GM12878 (cell line): ENCODE measurements at places on chromosomes 3 and 15. TPM values are rescaled to one million over a fixed set of nuclear protein-coding genes. Genes with fewer than 3 reads are reported as not detected.
A peak's percentile ranks its signal among the peaks of the same experiment; 100 is the strongest.

Gene SH3GL3
- polyA plus RNA-seq, result not detected in 2 replicates

- H3K4me3 ChIP-seq, result no peak overlapping the region
- no peaks in the 10 kb centered on the region for H3K4me1 ChIP-seq
- no peak overlapping the region for H3K27ac ChIP-seq
- H3K36me3 ChIP-seq, result peaks cover 7% of the 10 kb centered on the region; the same call in 1 of the 2 replicates
Observed at GRCh38 chr3:183122257-183122932, 23.1 kb upstream of the MCCC1 start.

Gene MUSTN1
- polyA plus RNA-seq, result not detected in 2 replicates

DNA sequence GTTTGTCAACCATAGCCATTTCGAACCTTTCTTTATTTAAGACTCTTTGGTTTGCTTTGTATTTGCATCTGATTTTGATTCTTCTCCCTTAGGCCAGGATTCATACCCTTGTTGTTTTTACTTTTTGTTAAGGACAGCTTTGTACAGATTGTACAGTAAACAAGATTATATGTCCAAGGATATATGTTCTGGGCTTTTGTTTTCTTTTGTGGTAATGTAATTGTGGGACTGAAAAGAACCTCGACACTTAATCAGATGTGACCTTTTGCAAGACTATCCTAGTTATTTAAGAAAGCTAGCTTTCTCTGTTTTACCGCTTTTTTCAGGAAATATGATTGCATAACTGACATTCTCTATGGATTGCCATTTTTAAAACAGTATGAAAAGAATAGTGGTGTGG, 67.0 kb upstream of the SAMMSON start:
- no peaks in the 10 kb centered on the region for H3K27me3 ChIP-seq
- no peak for DNase-seq
- H3K36me3 ChIP-seq, result no peaks in the 10 kb centered on the region
- no peak overlapping the region for H3K4me3 ChIP-seq
- no peaks in the 10 kb centered on the region for H3K4me1 ChIP-seq
- H3K27ac ChIP-seq, result no peak overlapping the region

DNA sequence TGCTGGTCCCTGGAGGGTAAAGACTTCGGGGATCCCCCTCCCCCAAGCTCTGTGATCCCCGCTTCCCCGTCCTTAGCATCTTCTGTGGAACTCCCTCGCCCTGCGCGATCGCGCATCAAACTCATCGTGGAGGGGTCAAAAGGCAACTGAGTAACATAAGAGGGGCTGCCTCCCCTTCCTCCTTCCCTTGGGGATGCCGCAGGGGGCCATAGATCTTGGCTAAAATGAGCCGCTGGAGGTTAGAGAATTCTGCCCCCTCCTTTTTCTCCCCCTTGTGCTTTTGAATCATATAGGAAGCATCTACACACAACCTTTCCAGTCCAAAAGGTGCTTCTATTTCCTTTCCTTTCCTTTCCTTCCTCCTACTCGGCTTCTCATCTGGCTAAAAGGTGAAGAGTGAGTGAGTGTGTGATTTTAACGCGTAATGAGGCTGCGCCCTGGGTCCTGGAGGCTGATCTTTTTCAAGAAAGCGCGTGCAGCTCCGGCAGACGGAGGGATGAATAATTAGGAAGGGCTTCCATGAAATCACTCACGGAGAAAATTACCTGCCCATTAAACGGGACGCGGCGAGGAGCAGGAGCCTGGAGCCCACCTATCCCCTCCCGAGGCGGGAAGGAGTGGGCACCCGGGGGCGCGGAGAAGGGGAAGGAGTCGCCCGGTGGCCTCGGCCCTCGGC, 831 bp upstream of the ROBO2 start:
- H3K4me3 ChIP-seq, result no peak overlapping the region
- no peak overlapping the region for H3K27ac ChIP-seq
- H3K4me1 ChIP-seq, result no peaks in the 10 kb centered on the region
- no peak for DNase-seq

- no peak overlapping the region for H3K4me3 ChIP-seq
- H3K27ac ChIP-seq, result no peak overlapping the region
- peak; percentile 57 for DNase-seq
- H3K4me1 ChIP-seq, result peaks cover 20% of the 10 kb centered on the region
- no peaks in the 10 kb centered on the region for H3K36me3 ChIP-seq
- H3K27me3 ChIP-seq, result no peaks in the 10 kb centered on the region
Observed at GRCh38 chr15:66153549-66154415, 99.8 kb downstream of the MEGF11 start.

DNA sequence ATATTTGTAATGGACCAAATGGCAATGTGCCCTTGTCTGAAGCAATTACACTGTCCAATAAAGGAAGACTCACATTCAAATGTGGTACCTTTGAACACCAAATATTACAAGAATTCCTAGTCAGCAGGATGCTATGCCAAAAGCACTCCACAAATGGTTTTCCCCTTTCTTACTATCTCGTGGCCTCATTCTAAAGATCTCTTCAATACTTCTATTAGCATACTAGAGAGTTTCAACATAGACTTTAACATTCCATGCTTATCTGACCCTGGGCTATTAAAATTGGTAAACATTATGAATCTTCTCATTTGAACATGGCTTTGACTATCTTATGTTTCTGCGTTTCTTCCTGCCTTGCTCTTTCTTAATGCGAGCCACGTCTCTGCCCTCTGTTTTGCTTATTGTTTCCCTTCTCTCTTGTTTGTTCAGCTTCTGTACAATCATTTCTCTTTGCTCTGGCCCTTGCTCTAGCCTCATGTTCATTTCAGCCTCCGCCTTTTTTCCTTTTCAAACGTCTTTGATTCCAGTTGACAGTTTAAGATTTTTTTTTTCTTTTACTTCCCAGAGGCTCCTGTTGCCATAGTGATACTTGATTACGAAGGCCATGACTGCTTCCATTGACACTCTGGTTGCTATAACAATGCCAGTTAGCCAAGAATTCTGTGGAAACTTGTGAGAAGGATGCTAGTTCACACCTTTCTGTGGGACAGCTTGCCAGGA, 49.5 kb upstream of the SLC9A9 start:
- H3K4me3 ChIP-seq, result no peak overlapping the region
- H3K36me3 ChIP-seq, result no peaks in the 10 kb centered on the region
- no peak overlapping the region for H3K27ac ChIP-seq
- no peak for DNase-seq
